Umbilical cord (tissue), 2 donors: ENCODE measurements at places on chromosomes 16 and 17.

GRCh38 chr16:70410734-70411133 lies 28.2 kb downstream of the ST3GAL2 start:
- no peak for DNase-seq

DNA sequence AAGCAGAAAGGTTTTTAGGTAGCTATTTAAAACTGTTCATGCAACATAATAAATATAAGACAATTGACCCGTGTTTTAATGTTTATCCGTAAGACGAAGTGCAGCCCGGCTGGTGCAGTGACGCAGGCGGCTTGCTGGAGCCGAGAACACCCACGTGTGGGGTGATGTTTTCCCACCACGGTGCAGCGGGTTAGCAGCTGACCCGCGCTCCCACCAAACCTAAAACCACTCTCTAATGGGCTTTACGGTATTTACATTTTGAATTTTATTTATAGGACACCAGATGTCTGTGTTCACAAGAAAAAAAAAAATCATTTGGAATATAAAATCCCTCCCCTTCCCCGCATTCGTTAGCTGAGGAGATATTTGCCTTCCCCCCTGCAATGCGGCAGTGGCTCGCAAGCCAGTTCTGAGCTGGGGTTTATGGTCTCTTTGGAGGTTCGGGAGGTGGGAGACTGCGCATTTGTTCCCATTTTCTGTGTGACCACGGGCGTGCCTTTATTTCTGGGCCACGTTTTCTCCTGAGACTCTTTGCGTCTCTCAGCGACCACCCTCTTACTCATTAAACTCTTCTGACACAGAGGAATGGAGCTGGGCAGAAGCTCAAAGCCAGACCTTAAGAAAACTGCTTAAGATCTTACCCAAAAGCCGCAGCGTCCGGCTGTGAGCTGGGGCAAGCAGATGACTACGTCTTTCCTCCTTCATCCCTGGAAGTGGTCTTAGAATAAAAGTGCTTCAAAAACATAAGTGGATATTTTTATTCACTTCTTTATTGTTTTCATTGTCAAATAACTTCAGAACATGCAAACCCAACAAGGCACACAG lies 301.1 kb downstream of the IRF8 start:
- peak; percentile 52 for DNase-seq

GRCh38 chr16:65213866-65214595 lies 92.2 kb upstream of the CDH11 start:
- DNase-seq: no peak

- DNase-seq: no peak
These were observed 9.4 kb downstream of the CYBC1 start for GRCh38 chr17:82440991-82441627.

DNA sequence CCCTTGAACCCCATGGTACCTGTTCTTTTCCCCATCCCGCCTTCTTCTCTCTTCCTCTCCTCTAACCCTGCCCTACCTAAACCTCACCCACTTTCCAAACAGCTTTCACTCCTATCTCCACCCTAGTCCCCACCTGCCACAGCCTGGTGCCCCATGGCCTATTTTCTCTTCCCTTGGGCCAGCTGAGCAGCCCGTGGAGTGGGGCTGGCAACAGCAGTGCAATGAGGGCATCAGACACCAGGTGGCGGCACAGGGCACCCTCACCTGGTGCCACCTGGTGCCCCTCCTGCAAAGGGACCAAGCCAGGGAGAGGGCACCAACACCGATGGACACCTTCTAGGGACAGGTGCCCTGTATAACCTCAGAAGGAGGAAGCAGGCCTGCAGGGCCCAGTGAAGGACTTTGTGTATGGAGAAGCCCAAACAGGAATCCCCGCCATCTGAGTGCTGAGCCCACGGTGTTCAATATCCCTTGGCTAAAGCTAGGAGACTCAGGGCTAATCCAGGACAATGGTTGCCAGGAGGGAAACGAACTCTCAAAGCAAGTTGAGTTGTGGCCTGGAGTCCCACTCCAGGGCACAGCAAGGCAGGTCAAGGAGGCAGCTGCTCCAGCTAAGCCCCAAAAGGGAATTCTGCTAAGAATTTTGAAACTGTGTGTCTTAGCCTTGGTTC lies 4.0 kb upstream of the ABCC3 start:
- no peak for DNase-seq

DNA sequence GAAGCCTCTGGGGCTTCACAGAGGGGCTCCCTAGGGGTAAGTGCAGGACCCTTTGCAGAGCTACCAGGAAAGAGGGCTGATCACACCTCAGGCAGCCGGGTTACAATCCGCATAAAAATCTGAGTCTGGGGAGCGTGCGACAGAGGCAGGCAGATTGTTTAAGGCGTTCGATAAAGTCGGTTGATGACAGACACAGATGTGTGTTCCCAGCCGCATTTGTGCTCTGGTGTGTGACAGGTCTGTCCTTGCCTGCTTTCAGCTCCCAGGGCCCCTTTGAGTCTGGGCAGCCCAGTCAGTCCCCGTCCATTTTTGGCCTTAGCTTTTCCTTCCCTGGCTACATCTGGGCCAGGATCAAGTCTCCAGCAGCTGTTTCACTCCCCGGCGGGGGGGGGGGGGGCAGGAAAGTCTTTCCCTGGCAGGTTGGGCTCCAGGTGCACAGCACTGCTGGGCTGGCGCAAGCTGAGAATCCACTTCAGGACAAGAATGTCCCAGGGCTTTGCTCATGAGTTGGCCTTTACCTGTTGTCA lies 1.3 kb upstream of the ZACN start:
- no peak for DNase-seq

- DNase-seq: no peak
These were observed 1453.7 kb downstream of the CDH8 start for GRCh38 chr16:60582528-60582927.

DNA sequence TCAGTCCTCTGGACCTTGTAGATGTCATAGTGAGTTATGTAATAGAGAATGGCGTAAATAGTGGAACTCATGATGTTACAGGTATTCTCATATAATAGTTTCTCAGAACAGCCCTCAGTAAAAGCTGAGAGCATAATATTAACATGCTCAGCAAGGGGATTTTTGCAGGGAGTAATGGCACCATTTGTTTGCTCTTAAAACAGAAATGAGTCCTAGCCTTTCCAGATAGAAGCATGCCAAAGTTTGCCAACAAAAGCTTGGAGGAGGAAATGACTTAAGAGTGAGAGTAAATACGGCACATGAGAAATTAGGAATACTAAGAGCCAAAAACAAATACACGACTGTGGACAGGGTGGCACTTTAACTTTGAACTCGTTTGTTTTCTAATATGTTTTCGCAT lies 198.4 kb downstream of the ANKFN1 start:
- DNase-seq: no peak

GRCh38 chr16:80341263-80341662 lies 199.5 kb upstream of the DYNLRB2 start:
- no peak for DNase-seq

- DNase-seq: no peak
These were observed 34.3 kb upstream of the PRSS54 start for GRCh38 chr16:58329135-58329534.

DNA sequence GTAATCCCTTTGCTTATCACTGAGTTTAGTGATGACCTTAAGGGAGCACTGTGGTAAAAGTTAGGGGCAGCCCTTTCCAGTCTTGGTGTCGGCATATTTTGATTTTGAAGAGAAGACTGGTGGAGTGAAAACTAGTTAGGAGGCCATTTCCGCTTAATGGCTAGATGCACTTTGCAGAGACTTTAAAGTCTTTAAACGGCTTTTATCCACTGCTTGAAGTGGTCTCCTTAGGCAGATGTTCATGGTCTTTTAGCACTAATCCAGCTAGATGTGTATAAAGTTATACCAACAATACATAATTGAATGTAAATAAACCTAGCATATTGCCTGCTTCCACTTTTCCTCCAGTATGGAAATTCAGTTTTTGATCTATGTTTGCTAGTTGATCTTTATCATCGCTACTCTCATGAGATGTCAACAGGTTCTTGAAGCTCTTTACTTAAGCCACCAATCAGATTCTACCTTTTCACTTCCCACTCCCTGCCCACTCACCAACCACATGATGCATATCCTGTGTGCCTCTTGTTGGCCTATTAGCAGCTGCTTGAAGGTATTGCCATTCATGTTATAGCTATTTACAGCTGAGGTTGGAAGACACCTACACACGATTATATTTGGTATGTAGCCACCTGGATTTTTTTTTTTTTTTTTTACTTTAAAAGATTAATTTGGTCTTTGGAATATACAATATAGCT lies 132.0 kb downstream of the NLK start:
- DNase-seq: no peak

GRCh38 chr16:14527411-14528044 lies 102.5 kb downstream of the PARN start:
- no peak for DNase-seq

- no peak for DNase-seq
These were observed 7.6 kb downstream of the SLC46A1 start for GRCh38 chr17:28398280-28398981.

GRCh38 chr16:51655249-51655648 lies 504.2 kb upstream of the SALL1 start:
- DNase-seq: peak; percentile 23

DNA sequence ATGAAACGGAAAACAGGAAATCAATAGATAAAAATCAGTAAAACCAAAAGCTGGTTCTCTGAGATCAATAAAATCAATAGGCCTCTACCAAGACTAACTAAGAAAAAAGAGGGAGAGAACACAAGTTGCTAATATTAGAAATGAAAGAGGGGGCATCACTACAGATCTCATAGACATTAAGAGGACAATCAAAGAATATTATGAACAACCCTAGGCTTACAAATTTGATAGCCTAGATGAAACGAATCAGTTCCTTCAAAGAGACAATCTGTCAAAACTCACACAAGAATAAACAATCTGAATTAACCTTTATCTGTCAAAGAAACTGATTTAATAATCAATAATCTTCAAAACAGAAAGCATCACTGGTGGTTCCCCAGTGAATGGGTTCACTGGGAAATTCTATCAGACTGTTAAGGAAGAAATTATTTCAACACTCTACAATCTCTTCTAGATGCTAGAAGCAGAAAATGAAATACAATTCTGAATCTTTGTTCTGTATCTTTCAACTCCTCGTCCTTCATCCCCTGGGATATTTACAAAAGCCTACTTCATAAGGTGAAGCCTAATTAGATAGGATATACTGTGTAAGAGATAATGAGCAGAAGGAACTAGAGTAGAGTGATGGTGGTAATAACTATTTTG lies 4.4 kb downstream of the ABCA9 start:
- no peak for DNase-seq

- DNase-seq: no peak
These were observed 22.3 kb downstream of the ARHGAP27 start for GRCh38 chr17:45410144-45411091.

DNA sequence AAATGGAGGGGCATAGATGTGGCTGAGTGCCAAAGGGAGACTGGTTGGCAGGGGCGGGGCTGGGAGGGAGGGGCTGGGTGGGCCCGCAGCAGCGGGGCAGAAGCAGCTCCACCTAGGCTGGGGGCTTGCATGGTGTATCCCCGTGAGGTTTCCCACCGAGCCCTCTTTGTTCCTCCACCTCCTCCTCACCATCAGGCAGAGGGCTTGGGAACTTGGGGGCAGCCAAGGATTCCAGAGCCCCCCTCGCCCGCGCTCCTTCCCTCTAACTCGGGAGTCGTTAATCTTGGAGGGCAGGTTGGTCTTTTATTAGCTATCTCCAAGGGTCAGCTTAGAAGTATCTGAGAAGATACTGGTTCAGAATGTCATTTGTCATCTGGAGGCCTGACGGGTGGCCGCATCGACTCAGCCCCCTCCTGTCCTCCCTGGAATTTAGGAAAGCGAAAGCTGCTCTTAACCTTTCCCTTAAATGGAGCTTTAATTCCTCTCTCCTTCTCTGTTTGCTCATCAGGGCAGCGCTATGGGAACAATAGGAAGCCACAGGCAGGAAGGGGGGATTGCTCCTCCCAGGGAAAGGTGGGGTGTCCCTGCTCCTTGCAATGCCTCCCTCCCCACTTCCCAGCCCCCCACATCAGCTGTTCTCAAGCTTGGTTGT lies 274.3 kb upstream of the XYLT1 start:
- DNase-seq: peak; percentile 9

- no peak for DNase-seq
These were observed 4.4 kb downstream of the EPN3 start for GRCh38 chr17:50536683-50537646.

DNA sequence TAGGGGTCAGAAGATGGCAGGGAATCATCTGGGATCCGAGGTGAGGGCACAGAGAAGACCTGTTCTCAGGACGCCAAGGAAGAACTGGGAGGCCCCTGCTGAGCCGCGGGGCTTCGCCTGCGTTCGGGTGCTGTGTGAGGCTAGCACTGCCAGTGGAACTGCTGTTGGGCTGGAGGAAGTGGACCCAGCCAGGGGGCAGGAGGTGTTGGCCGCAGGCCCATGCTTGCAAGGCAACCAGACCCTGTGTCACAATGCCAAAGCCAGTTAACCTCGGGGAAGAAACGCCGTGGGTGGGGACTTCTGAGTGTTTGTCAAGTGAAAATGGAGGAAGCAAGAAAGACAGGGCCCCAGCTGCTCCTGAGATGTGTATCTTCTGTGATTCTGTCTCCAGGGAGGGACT lies 185.5 kb downstream of the LGALS9B start:
- peak; percentile 16 for DNase-seq

- DNase-seq: no peak
These were observed 1165.6 kb upstream of the CDH8 start for GRCh38 chr16:63201851-63202250.

DNA sequence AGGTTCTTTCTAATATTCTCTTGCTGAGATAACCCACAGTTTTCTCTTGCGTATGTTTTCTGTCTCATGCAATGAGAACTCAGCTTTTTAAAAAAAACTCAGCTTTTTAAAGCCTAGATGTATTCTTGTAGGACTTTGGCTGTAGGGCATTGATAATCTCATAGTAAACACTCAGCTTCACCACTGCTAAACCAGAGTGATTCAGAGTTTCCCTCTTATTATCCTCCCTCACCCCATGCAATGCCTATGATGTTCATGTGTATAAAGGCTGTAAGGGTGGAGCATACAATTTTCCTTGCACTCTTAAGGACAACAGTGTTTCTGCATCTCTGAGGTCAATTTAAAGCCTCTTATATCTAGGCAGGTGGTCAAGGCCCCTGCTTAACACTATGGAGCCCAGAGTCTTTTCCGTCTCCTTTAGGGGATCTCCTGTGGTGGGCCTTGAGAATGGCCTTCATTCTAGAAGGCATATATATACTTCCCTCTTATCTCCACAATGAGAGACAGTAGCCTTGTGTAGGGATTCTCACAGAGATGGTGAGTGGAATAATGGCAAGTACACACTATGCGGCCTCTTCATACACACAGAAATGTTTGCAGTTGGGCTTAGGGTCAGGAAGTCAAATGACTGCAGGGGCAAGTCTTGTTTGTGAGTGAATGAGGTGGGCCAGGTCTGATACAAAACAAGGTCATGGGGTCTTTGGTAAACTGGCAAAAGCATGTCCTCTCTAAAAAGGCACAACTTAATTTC lies 279.6 kb downstream of the HS3ST3A1 start:
- no peak for DNase-seq

- DNase-seq: peak; percentile 74
These were observed 542 bp downstream of the CBX4 start for GRCh38 chr17:79838522-79839274.

DNA sequence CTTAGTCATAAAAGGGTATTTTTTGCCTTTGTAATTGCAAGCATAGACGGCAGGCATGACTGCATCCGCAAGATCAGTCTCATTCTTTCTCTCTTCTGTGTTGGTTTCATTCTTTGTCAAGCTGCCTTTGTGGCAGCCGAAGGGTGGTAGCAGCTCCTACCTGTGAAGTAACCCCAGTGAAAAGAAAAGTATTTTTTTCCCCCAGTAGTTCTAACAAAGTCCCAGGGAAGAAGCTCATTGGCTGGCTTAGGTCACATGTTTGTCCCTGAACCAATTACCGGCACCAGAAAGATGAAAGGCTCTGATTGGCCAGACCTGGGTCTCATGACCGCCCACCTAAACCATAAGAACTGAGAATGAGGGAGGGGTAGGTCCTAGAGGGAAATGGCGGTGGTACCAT lies 110.7 kb downstream of the RAP1GAP2 start:
- no peak for DNase-seq
